AG20443 (cell line): ENCODE measurements at places on chromosomes 11 and 22.

- DNase-seq = peak; percentile 92
Observed at GRCh38 chr11:122215244-122215992, 99.4 kb upstream of the BLID start.

- DNase-seq = no peak
Observed at GRCh38 chr22:31491218-31491962, 1.7 kb upstream of the EIF4ENIF1 start.

GRCh38 chr11:44094260-44094868, 1.1 kb upstream of the EXT2 start:
- DNase-seq = peak; percentile 85

DNA sequence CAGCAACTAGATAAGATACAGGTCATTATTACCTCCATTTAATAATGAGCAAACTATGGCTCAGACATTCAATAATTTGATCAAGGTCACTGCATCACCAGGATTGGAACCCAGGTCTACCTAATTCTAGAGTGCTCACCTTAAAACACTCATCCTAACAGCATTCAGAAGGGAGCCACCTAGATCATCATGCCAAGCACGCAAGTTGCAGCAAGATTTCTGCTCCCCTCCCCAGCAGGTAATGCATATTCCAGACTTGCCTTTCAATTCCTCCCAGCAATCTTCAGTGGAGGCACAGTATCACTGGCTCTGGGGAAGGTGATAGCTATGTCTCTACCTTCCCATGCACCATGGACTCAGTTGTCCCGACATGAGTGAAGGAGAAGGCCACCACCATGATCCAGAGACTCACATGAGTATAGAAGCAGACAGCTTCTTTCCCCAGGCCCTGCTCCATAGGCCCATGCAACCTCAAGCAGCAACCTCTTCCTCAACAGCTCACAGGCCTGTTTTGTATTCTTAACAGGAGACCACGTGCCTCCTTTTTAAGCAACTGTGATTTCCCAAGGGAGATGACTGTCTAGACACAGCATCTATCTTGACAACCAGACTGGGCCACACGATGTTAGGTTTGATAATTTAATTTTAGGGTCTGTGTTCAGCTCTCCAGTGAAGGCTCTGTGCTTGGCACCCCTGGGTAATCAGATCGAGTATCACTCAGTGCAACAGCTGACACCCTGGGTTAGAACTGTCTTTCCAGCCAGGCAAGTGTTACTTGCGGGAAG, 36.4 kb downstream of the RAB30 start:
- peak; percentile 26 for DNase-seq

DNA sequence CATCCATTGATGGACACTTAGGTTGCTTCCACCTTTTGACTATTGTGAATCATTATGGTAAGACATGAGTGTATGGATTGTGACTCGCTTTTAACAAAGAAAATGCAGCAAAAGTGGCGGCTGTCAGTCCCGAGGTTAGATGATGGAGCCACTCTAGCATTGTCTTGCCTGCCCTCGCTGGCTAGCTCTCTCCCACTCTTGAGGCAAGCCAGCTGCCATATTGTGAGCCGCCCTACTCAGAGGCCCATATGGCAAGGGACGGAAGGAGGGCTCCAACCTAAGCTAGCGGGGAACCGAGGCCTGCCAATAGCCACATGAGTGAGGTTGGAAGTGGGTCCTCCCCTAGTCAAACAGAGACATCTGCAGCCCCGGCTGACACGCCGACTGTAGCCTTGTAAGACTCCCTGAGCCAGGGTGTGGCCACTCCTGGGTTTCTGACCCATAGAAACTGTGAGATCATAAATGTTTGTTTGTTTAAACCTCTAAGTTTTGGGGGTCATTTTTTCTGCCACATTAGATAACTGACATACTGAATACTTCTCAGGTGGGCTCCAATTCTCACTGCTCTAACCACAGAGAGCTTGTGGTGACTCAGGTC, 160.2 kb downstream of the LDLRAD3 start:
- no peak for DNase-seq

GRCh38 chr11:67502328-67502979, 2.7 kb downstream of the PITPNM1 start:
- no peak for DNase-seq

- DNase-seq = peak; percentile 53
Observed at GRCh38 chr11:7582338-7582985, 68.7 kb downstream of the PPFIBP2 start.

- DNase-seq = no peak
Observed at GRCh38 chr11:73186886-73187285, 31.2 kb upstream of the P2RY2 start.

DNA sequence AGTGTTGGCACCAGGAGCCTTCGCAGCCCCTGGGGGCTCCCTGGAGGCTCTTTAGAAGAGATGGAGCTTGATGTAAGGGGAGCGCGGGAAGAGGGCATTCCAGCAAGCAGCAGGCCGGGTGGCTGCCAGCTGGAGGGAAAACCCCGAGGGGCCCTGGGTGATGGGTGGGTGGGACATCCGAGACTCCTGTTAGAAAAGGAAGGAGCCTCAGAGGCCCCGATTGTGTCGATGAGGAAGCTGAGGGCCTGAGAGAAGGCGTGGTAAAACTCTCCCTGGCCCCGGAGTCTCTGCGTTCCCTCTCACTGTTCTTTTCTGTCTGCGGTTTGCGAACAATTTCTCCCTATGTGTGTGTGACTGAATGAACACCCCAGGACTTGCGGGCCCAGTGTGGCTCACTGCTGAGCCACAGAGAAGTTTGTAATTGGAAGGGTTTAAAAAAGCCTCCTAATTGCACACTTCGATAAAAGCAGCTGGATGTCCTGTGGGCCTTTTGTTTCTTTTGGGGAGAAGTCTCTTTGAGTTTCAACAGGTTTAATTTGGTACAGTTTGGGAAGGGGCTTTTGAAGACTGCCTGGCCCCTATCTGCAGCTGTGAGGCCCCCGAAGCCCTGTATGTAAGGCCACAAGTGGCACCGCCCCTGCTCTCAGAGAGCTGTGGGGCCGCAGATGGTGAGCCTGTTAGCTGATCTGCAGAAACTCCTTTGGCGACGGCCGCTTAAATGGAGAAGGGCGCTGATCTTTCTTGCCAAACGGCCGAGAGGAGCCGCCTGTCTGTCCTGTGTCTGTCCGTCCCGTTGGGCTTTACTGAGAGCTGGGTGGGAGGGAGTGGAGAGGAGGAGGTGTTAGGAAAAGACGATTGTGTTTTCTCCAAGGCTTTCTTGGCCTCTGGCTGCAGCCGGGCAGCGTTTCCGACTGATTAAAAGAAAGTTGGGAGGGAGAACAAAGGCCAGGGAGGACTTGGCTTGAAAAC, 2.0 kb downstream of the FBLN1 start:
- DNase-seq = peak; percentile 64

DNA sequence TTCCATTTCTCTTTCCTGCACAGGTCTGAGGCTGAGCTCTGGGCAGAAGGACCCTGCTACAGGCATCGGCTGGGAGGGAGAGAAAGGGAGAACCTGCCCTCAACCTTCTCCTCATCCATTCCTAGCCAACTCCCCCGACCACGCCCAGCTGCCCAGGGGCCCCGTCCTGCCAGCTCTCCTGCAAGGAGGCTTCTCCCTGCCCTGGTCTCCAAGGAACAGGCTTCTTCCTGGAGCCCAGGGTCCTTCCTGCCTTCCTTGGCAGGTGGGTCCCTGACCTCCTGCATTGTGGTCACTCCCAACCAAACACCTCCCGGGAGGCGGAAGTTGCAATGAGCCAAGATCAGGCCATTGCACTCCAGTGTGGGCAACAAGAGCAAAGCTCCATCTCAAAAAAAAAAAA, 12.5 kb upstream of the HMOX1 start:
- no peak for DNase-seq

DNA sequence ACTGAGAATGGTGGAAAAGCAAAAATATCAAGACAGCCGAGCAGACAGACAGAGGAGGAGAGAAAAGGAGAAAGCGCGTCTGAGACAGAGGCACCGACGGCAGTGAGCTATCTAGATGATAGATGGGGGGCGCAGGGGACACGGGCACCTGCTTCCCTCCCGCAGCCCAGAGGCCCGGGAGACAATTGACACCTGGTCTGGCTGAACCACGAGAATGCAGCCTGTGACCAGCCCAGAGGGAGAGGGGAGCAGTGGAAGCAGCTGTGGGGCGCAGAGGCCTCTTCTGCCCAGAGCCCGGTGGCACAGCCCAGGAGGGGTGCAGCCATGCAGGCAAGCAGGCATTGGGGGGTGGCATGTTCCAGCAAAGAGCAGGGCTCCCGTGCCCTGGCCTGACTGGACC, 48.2 kb downstream of the ELFN2 start:
- DNase-seq = no peak

DNA sequence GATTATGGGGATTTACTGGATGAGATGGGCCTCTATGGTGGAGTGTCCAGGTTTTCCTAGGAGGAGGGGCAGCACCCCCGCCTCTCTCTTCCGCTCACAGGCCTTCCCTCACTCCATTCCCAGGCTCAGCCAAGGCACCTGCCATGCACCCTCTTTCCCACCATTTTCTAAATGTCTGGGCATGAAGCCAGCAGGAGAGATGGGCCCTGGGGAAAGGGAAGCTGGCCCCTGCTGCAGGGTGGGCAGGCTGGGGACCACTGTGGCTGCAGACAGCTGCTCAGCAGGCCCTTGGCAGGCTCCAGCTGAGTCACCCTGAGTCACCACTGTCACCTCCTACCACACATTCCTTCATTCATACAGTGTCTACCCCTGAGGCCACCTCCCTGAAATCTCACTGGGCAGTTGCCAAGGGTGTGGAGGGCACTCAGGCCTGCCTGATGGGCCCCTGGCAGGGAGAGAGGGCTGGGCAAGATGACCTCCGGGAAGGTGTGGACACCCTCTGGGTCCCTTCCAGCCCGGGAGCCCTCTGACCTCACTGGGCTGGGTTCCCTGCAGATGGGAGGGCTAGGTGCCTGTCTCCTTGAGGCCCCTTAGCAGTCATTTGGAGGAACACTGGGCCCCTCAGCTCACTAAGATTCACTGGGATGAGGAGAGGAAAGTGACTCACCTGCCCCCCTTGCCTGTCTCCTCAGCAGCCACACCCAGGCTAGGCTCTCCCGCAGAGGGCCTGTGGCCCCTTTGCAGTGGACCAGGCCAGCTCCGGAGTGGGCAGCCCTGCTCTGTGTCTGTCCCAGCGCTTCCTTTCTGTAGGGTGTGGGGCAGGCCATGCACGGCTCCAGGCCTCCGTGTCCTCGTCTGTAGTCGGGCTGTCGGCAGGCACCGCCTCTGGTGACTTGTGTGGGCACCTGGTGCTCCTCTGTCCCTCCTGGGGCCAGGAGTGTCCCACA, 7.8 kb downstream of the MYEOV start:
- DNase-seq = peak; percentile 92

- DNase-seq = no peak
Observed at GRCh38 chr11:10725907-10726253, 25.2 kb upstream of the CTR9 start.

- DNase-seq = no peak
Observed at GRCh38 chr22:27201741-27202140, 544.4 kb downstream of the MIAT start.

DNA sequence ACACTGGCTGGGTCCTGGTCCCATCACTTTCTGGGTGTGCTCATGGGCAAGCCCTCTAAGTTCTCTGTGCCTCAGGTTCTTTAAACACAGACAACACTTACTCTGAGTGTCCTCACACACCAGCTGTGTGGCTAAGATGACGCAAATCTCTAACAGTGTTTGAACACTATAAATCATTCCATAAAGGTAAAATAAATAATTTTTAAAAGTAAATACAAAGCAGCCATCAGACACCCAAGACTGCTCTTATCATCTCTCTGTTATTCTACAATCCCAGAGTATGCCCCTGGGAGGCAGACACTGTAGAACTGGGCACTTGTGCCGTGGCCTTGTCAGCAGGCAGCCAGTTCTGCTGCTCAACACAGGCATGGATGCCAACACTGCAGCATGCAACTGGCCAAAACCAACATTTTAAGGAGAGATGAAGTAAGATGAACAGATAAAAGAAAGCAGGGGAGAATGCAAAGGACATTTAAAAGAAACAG, 56.8 kb downstream of the RPL27A start:
- no peak for DNase-seq

DNA sequence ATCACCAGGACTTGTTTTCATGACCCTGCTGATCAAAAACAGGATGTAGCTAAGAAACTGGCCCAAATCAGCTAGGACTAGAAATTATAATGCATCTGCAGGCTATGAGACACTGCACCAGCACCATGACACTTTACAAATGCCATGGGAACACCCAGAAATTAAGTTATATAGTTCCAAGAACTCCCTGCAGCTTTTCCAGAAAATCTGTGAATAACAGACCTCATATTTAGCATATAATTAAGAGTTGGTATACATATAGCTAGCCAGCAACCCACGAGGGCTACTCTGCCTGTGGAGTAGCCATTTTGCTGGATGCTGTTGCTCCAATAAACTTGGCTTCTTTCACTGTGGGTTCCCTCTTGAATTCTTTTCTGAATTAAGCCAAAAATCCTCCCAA, 101.0 kb downstream of the PGR start:
- DNase-seq = no peak

DNA sequence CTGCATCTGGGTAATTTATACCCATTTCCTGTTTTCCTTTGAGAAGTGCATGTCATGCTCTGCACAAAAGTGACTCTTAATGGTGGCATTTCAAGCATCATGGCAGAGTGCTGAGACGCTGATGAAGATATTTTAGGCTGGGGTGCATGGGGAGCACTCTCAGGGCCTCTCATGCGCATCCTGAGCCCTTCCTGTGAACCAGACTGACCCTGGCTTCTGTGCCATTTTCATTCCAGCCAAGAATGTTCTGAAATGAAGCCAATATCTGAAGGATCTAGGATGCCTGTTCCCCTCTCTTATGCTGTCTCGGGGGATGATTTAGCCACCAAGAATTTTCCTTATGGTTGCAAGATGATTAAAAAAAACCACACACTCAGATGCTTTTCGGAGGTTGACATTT, 61.5 kb downstream of the MIAT start:
- peak; percentile 90 for DNase-seq

DNA sequence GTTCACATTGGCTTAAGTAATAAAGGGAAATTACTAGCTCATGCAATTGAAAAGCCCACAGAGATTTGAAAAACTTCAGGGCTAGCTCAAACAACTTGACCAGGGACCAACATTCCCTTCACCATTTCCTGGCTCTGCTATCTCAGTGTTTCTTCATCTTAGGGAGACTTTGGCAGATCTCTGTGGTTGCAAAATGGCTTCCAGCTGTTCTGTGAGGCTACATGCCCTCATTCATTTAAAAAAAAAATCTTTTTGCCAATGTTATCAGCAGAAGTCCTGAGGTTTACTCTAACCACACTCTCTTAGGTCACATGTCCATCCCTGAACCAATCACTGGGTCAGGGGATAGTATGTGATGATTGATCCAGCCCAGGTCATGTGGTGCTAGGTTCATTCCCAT, 13.9 kb upstream of the RASSF10 start:
- DNase-seq = peak; percentile 35

- no peak for DNase-seq
Observed at GRCh38 chr11:79544361-79544760, 103.5 kb upstream of the TENM4 start.

DNA sequence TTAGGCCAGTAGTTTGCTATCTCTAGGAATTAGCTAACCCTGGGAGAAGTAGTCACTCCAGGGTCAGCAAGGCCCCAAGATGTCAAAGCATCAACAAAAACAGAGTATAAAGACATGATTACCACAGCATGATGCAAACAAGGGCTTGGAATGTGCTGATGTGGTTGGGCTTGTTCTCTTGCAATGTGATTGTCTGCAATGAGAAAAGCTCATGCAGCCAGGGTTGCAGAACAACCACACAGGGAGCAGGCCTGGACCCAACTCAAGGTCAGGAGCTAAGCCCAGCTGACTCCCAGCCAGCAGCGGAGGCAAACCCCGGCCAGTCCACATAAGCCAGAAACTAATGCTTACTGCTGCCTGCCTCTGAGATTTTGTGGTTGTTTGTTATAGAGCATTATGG, 132.4 kb upstream of the ZC3H12C start:
- peak; percentile 92 for DNase-seq
